ENCODE measurements at places on chromosomes 2 and 18. TPM values are rescaled to one million over a fixed set of nuclear protein-coding genes. Genes with fewer than 3 reads are reported as not detected.

The VIL1 gene
- total RNA-seq = 0.73 TPM

GRCh38 chr2:175353275-175353674 lies 171.8 kb upstream of the ATP5MC3 start:
- DNase-seq = no peak

The C2orf15 gene
- total RNA-seq = 5.5 TPM

- no peak for DNase-seq
Measured at GRCh38 chr18:21914739-21915319, 174.2 kb downstream of the MIB1 start.

The SLC23A3 gene
- 1.3 TPM for total RNA-seq

- no peak for DNase-seq
Measured at GRCh38 chr2:4585057-4585635, 881.8 kb downstream of the DCDC2C start.

- DNase-seq = no peak
Measured at GRCh38 chr2:43171789-43172188, 54.6 kb downstream of the ZFP36L2 start.

The CCL20 gene
- total RNA-seq = not detected

- DNase-seq = no peak
Measured at GRCh38 chr2:47653036-47653435, 129.9 kb upstream of the MSH6 start.

DNA sequence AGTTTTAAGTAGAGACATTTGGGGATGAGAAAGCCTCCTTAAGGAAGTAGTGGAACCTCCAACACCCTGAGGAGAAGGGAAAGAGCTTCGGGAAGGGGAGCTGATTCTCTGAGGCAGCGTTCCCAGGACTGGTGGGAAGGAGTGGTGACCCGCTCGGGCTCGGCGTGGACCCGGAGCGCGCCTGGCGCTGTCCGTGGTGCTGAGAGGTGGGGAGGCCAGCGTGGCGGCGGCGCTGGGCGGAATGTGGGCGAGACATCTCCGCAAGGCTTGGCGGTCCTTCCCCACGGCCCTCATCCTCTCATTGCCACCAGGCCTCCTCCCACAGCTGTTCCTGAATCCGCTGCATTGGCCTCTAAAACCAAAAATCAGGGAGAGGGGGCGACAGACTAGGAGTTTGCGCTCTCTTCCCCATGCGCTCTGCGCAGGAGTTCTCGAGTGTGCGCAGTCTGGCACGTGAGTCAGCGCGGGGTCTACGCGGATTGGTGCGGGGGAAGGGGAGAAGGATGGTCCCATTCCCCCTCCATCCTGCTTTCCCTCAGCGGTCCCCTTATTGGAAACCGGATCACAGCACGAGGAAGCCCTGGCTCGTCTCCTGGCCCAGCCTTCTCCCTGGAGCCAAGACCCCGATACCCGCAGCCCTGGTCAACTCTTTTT lies 857 bp downstream of the RESP18 start:
- no peak for DNase-seq

The ALKAL2 gene
- 2.4 TPM for total RNA-seq

- no peak for DNase-seq
Measured at GRCh38 chr2:8149985-8150539, 531.8 kb upstream of the ID2 start.

Measured in cerebellum (tissue), 4 donors.